ENCODE measurements at places on chromosomes 2 and 18. TPM values are rescaled to one million over a fixed set of nuclear protein-coding genes. Genes with fewer than 3 reads are reported as not detected.

- no peak for DNase-seq
- no peaks in the 10 kb centered on the region for H3K27me3 ChIP-seq
- no peaks in the 10 kb centered on the region for H3K4me1 ChIP-seq
- H3K27ac ChIP-seq: no peak overlapping the region
- no peak overlapping the region for H3K4me3 ChIP-seq
Measured at GRCh38 chr2:121670181-121670580, 20.9 kb upstream of the CLASP1 start.

CYP27A1 gene
- 53.1 TPM for total RNA-seq

SNX17 gene
- total RNA-seq: 94.0 TPM

DNA sequence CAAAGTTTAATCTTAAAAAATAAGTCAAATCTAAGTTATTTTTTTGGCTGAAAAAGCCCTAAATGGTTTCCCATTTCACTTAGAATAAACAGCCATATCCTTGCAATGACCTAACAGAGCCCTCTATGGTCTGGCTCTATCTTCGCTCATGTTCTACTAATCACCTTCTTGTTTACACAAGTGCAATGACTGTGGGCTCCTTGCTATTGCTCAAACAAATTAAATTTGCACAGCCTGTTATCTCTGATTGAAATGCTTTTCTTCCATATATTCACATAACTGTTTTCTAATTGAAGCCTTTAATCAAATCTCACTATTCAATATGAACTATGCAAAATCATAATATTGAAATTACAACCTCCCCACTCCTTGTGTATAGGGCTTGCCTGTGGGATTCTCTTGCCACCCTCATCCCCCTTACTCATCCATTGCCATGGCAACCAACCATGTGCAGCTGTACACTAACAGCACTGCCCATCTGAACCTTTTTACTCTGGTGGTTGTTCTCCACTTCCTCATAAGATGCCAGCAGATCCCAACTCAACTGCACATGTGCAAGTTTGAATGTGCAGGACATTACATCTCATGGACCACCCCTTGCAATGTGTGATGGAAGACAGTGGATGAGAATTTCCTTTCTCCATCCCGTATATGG, 1083.2 kb downstream of the SOCS6 start:
- no peak overlapping the region for H3K27ac ChIP-seq
- DNase-seq: no peak
- no peaks in the 10 kb centered on the region for H3K27me3 ChIP-seq
- H3K4me1 ChIP-seq: no peaks in the 10 kb centered on the region

GRCh38 chr2:119010336-119010735, 68.3 kb downstream of the MARCO start:
- H3K36me3 ChIP-seq: no peaks in the 10 kb centered on the region
- DNase-seq: no peak
- no peak overlapping the region for H3K4me3 ChIP-seq
- H3K27me3 ChIP-seq: no peaks in the 10 kb centered on the region
- no peaks in the 10 kb centered on the region for H3K4me1 ChIP-seq
- H3K27ac ChIP-seq: no peak overlapping the region

GRCh38 chr2:236668531-236668969, 98.9 kb downstream of the ACKR3 start:
- H3K4me1 ChIP-seq: no peaks in the 10 kb centered on the region
- H3K36me3 ChIP-seq: no peaks in the 10 kb centered on the region
- no peaks in the 10 kb centered on the region for H3K27me3 ChIP-seq
- no peak overlapping the region for H3K4me3 ChIP-seq
- H3K27ac ChIP-seq: no peak overlapping the region

NXPH2 gene
- total RNA-seq: not detected

Data from ascending aorta (tissue), 2 donors.